ENCODE measurements at places on chromosomes 11 and 22. TPM values are rescaled to one million over a fixed set of nuclear protein-coding genes. Genes with fewer than 3 reads are reported as not detected.

- DNase-seq = peak; percentile 51
- H3K4me3 ChIP-seq = no peak overlapping the region
- no peaks in the 10 kb centered on the region for H3K27me3 ChIP-seq
- H3K4me1 ChIP-seq = no peaks in the 10 kb centered on the region
These were observed 85.5 kb downstream of the ST3GAL4 start for GRCh38 chr11:126440792-126441514.

GRCh38 chr11:64771861-64772260 is 6.5 kb downstream of the SF1 start:
- H3K4me1 ChIP-seq = peaks cover 99% of the 10 kb centered on the region
- no peak for DNase-seq
- H3K4me3 ChIP-seq = no peak overlapping the region
- H3K27ac ChIP-seq = no peak overlapping the region
- H3K27me3 ChIP-seq = no peaks in the 10 kb centered on the region

GRCh38 chr11:16239141-16240105 is 116.9 kb downstream of the SOX6 start:
- no peaks in the 10 kb centered on the region for H3K36me3 ChIP-seq
- H3K4me1 ChIP-seq = no peaks in the 10 kb centered on the region
- DNase-seq = no peak

- no peaks in the 10 kb centered on the region for H3K4me1 ChIP-seq
- H3K27me3 ChIP-seq = no peaks in the 10 kb centered on the region
- H3K27ac ChIP-seq = no peak overlapping the region
- H3K4me3 ChIP-seq = no peak overlapping the region
These were observed 1631.4 kb upstream of the TENM4 start for GRCh38 chr11:81072273-81072672.

DNA sequence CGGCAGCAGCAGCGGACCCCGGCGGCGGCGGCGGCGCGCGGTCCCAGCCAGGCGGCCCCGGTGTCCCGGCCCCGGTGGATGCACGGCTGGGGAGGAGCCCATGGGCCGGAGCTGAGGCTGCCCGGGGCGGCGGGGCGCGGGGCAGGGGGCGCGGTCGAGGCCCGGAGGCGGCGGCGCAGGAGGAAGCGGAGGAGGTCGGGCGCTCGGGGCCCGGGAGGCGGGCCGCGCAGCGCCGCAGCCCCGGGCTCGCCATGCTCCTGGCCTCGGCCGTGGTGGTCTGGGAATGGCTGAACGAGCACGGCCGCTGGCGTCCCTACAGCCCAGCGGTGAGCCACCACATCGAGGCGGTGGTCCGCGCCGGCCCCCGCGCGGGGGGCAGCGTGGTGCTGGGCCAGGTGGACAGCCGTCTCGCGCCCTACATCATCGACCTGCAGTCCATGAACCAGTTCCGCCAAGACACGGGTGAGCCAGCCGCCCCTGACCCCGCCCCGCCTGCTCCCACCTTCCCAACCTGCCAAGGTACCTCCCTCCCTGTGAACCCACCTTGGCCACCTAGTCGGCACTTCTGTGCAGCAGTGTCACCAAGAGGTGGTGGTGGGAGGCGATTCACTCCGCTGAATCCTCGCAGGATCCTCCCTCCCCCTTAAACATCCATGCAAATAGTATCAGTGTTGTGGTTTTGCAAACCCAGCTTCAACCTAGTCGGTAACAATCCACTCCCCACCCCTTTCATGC is 580 bp downstream of the DTX4 start:
- peaks cover 9% of the 10 kb centered on the region for H3K27me3 ChIP-seq
- no peaks in the 10 kb centered on the region for H3K36me3 ChIP-seq
- peak overlapping the region; percentile 80 for H3K4me3 ChIP-seq
- H3K27ac ChIP-seq = no peak overlapping the region
- peaks cover 9% of the 10 kb centered on the region for H3K4me1 ChIP-seq

DNA sequence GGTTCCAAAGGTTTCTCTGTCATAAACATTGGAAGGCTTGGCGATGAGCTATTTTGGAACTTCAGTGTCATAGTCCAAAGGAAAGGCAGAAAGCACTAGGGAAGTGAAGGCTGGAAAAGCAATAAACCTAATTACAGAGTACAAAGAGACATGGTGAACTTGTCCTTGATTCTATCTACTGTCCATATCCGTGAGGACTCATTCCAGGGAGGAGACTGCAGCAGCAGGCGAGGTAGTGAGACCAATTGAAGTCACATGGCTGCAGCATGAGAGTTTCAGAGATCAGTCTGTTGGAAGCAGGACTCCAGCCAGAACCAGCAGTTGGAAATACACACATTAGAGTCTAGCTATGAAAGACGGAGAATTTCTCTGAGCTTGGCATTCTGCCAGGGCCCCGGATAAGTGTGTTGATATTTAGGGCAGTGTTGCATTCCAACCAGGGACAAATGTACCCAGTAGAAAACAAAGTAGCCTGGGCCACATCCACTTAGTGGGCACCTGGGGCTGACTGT is 54.1 kb upstream of the ARHGAP42 start:
- no peaks in the 10 kb centered on the region for H3K4me1 ChIP-seq
- no peak for DNase-seq
- H3K27ac ChIP-seq = no peak overlapping the region
- H3K4me3 ChIP-seq = no peak overlapping the region
- no peaks in the 10 kb centered on the region for H3K36me3 ChIP-seq

DNA sequence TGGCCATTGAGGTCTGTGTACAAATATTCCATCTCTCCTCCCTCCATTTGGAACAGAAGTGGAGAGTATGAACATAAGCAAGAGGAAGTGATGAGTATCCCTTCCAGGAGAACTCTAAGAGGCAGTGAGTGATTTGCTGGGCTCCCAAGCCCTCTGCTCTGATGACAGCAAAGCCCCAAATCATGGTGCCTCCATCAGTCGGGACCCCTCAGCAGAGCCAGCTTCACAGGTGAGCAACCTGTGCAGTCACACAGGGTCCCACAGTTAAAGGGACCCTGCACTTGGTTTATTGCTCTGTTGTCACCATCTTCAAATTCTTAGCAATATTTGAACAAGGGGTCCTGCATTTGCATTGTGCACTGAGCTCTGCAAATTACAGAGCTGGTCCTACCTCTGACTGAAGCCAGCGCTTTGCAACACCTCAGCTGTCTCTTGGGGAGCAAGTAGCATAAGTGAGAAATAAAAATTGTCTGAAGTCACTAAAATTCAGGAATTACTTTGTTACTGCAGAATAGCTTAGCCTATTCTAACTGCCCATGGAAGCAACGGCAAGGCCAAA is 466.4 kb downstream of the MN1 start:
- H3K27me3 ChIP-seq = no peaks in the 10 kb centered on the region
- no peak overlapping the region for H3K27ac ChIP-seq
- H3K4me1 ChIP-seq = no peaks in the 10 kb centered on the region
- DNase-seq = no peak

DNA sequence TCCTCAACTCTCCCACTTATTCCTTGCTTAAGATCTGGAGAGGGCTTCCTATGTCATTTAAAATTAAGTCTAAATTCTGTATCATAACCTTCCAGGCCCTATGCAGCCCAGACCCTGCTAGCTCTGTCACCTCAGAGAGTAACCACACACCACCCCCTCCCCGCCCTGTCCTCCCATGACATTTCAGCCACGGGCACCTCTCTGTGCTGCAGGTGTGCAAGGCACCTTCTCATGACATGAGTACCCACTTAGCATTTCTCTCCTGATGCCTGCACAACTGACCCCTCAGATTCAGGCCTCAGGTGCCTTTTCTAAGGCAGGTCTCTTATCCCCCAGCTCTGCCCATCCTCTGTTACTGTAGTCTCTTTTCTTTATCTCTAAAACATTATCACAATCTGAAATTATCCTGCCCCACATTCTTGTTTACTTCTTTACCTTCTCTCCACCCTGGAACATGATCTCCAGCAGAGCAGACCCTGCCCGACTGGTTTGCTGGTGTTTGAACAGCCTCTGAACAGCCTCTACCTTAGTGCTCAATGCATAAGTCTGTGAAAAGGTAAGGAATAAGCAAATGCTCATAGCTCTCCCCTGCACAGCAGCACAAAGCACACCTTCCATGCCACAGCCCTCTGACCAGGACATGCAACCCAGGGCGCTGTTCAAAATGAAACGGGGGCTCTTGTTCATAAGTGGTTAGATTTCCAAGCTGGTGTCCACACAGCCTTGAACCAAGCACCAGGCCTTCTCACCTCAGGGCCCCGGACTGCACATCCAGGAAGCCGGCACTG is 196.1 kb upstream of the B3GAT1 start:
- no peak overlapping the region for H3K27ac ChIP-seq
- peaks cover 3% of the 10 kb centered on the region for H3K27me3 ChIP-seq
- DNase-seq = no peak
- H3K36me3 ChIP-seq = no peaks in the 10 kb centered on the region
- no peak overlapping the region for H3K4me3 ChIP-seq
- no peaks in the 10 kb centered on the region for H3K4me1 ChIP-seq

DNA sequence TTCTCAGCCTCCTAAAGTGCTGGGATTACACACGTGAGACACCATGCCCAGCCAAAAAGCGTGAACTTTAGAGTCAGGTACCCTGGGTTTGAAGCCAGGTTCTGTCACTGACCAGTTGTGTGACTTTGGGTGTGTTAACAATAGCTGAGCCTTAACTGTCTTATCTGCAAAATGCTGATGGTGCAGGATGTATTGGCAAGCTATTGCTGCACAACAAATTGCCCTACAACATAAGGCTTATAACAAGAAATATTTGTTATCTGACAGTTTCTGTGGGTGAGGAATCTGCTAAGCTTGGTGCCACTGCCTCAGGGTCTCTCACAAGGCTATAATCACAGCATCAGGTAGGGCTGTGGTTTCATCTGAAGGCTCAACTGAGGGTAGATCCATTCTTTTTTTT is 21.9 kb downstream of the SYNGR1 start:
- H3K4me3 ChIP-seq = no peak overlapping the region
- DNase-seq = no peak

GRCh38 chr11:123362186-123362585 is 67.9 kb upstream of the GRAMD1B start:
- H3K4me1 ChIP-seq = peaks cover 9% of the 10 kb centered on the region
- no peak overlapping the region for H3K4me3 ChIP-seq
- no peak for DNase-seq
- no peak overlapping the region for H3K27ac ChIP-seq
- H3K36me3 ChIP-seq = no peaks in the 10 kb centered on the region
- H3K27me3 ChIP-seq = no peaks in the 10 kb centered on the region

DNA sequence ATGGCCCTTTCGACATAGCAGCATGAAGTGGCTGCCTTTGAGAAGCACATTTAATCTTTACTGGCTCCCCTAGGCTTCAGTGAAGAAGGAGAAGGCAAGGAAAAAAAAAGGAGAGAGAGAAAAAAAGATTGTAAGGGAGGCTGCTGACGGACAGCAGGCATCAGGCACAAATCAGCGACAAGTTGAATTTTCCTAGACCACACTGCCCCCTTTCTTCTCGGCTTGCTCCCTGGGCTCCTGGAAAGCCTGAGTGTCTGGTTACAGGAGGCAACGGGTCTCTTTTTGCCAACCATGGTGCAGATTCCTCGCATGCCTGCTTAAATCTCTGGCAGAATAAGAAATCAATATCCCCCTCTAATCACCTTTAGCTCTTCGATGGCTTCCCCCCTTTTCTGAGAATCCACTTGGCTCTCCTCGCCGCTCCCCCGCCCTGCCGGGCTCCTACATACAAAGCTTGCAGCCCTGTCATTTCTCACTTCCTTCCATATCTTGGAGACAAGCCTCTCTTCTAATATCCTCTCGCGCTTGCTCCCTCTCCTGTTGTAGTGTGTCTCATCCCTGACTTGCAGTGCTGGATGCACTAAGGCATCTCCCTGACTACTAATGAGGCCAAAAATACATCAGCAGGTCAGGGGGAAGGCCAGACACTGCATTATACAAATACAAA is 14.3 kb downstream of the BLID start:
- no peak overlapping the region for H3K4me3 ChIP-seq
- H3K36me3 ChIP-seq = no peaks in the 10 kb centered on the region
- no peaks in the 10 kb centered on the region for H3K4me1 ChIP-seq
- no peak overlapping the region for H3K27ac ChIP-seq
- H3K27me3 ChIP-seq = peaks cover 7% of the 10 kb centered on the region

- no peak overlapping the region for H3K4me3 ChIP-seq
- no peak overlapping the region for H3K27ac ChIP-seq
- no peaks in the 10 kb centered on the region for H3K36me3 ChIP-seq
These were observed 34.3 kb downstream of the MRTFA start for GRCh38 chr22:40602231-40602630.

DNA sequence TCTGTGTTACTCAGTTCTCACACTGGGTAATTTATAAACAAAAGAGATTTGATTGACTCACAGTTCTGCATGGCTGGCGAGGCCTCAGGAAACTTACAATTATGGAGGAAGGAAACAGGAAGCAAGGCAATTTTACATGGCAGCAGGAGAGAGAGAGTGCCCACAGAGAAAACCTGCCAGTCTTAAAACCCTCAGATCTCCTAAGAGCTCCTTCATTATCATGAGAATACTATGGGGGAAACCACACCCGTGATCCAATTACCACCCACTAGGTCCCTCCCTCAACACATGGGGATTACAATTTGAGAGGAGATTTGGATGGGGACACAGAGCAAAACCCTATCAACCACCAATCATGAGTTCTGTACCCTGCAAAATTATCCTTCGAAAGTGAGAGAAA is 1180.8 kb downstream of the JRKL start:
- H3K4me3 ChIP-seq = no peak overlapping the region
- no peak for DNase-seq
- no peaks in the 10 kb centered on the region for H3K4me1 ChIP-seq
- no peak overlapping the region for H3K27ac ChIP-seq

DNA sequence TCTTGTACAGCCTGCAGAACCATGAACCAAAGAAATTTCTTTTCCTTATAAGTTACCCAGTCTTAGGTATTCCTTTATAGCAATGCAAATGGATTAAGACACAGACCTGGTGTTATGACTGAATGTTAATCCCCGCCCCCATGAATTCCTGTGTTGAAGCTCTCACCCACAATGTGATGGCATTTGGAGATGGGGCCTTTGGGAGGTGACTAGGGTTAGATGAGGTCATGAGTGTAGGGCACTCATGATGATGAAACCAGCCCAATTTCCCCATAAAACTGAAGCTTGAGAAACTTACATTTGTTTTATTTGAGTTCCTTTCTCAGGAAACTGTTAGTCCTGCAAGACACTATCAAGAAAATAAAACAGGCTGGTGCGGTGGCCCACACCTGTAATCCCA is 115.8 kb upstream of the THY1 start:
- H3K4me3 ChIP-seq = no peak overlapping the region
- peaks cover 4% of the 10 kb centered on the region for H3K27me3 ChIP-seq
- DNase-seq = no peak
- H3K27ac ChIP-seq = no peak overlapping the region
- no peaks in the 10 kb centered on the region for H3K4me1 ChIP-seq
- no peaks in the 10 kb centered on the region for H3K36me3 ChIP-seq

GRCh38 chr11:2777871-2778629 is 78.3 kb upstream of the KCNQ1OT1 start:
- H3K27me3 ChIP-seq = no peaks in the 10 kb centered on the region
- H3K36me3 ChIP-seq = no peaks in the 10 kb centered on the region
- peaks cover 6% of the 10 kb centered on the region for H3K4me1 ChIP-seq
- DNase-seq = no peak
- no peak overlapping the region for H3K27ac ChIP-seq
- H3K4me3 ChIP-seq = no peak overlapping the region

Gene MPZL2
- total RNA-seq = 4.5 TPM

Gene SLC17A6
- total RNA-seq = not detected

Gene SUSD2
- total RNA-seq = 0.31 TPM

Gene MS4A4E
- not detected for total RNA-seq

Gene ZNF214
- total RNA-seq = not detected

Gene OR56A1
- not detected for total RNA-seq
